CD14-positive monocyte (primary cell): ENCODE measurements at places on chromosomes 6 and 20.

DNA sequence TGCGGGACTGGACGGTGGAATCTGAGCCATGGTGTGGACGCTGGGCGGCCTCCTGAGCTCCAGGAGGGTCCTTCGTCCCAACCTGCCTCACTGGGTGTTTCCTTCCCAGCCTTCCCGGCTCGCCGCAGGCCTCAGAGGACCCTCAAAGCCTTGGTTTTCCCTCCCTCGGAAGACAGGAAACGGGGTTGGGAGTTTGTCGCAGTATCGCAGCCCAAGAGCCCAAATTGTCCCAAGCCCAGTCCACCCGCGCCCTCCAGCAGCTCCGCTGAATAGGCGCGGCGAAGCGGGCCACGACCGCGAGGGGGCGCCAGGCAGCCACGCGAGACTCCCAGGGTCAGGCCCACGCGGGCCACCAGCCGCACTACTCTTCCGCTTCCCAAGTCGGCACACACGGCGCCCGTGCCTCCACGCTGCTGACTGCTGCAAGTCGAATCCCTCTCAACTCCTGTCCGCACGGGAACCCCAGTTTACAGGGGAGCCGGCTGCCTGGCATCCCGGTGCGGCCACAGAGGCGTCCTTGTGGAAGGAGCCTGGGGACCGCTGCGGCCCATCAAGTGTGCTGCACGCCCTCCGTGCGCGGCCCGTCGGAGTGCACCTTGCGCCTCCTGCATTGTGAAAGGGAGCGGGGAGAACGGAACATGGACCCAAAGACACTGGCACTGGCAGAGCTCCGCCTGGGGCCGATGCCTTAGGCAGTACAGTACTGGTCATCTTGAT lies 40.4 kb upstream of the HMGA1 start:
- DNase-seq = peak; percentile 88

- no peak for DNase-seq
These were observed 68.0 kb downstream of the CLVS2 start for GRCh38 chr6:123064038-123064437.

- no peak for DNase-seq
These were observed 432 bp upstream of the KHDRBS2 start for GRCh38 chr6:62286470-62286843.

DNA sequence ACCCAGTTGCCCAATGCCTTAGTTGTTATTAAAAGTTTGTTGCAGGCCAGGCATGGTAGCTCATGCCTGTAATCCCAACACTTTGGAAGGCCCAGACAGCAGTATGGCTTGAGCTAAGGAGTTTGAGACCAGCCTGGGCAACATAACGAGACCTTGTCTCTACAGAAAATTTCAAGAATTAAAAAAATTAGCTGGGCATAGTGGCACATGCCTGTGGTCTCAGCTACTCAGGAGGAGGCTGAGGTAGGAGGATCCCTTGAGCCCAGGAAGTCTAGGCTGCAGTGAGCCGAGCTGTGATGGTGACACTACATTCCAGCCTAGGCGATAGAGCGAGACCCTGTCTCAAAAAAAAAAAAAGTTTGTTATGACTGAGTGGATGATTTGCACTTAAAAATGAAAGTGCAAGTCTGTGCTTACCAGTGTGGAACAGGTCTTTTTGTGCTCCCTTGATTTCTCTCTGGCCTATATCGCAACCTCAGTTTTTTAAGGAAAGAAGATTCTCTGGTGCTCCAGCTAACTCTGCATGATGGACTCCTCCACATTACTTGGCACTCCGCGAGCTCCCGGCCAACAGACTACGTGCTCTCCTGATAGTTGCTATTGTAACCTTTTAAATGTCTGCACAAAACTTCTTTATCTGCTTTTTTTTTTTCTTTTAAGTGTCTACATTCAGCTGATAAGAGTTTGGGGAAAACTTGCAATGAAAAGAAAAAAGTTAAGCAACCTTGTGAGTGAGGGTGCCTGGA lies 22.1 kb downstream of the ZKSCAN3 start:
- DNase-seq = no peak

DNA sequence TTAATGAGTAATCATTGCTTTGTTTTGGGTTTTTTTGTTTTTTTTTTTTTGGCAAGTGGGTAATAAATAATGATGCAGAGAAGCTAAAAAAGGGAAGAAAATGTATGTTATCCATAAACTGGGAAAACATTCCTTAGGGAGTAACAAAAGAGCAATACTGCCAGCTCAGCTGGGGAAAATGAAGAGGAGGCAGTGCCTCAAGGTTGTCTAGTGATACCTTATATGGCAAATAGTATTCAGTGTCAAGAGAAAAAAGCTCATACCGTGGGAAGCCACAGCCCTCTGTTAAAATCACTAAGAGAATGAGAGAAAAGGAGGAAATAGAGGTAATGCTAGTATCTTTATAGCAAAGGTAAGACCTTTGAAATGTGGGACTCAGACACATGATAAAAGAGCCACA lies 47.1 kb upstream of the SMLR1 start:
- DNase-seq = no peak

DNA sequence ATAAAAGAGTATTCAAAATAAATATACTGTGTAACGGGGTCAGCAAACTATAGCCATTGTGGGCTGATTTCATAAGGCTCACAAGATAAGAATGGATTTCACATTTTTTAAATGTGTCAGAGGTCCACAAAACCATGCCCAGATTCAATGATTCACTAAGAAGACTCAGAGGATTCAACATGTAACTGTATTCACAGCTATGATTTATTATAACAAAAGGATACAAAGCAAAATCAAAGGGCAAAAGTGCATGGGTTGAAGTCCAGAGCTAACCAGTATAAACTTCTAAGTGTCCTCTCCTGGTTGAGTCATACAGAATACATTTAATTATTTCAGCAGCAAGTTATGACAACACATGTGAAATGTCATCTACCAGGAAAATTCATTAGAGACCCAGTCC lies 49.2 kb downstream of the TBC1D32 start:
- no peak for DNase-seq
